K562 (cell line): ENCODE measurements at places on chromosomes 1 and 21.

GRCh38 chr1:8497210-8497819, 179.4 kb downstream of the SLC45A1 start:
- no peak for DNase-seq

DNA sequence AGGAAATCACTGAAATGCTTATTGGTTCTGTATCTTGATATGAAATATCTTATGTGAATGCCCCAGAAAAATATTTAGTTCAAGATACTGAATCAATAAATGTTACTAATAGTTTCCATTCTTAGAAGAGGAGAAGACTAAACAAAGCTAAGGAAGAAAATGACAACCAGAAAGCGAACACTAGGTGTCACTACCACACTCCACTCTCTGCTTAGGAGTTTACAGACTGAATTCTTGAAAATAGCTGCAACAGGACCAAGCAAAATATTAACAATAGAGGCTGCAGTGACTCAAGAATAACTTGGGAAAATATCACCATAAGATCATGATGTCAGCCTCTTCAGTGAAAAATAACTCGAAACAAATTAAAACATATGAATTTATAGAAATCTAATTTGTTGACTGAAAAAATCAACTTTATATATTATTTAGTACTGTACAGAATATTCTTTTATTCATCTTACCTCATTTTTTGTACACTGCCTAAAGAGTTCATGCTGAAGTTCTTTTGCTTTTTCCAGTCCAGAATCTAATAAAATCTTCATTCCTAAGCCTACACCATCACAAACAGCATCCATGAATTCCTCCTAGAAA, 61.6 kb downstream of the KIF14 start:
- DNase-seq = no peak

DNA sequence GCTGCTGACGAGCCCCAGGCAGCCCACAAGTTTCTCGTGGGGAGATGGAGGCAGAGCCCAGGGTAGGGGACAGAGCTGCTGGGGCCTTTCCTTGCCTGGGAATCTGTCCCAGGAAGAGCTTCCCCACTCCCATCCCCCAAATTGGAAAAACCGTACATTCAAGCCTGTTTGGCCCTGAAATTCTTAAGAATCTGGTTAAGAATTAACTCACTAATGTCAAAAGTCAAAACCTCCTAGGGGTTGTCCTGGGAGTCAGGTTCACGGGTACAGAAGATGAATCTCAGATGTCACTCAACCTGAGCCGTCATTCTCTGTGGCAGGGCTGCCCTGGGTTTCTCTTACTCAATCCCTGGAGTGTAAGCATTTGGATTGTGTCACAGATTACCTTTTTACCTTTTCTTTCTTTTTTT, 8.4 kb downstream of the C1orf115 start:
- no peak for DNase-seq

- DNase-seq = no peak
These were observed 37.3 kb downstream of the CDC42 start for GRCh38 chr1:22089787-22090186.

- DNase-seq = no peak
These were observed 59.3 kb downstream of the IGSF21 start for GRCh38 chr1:18166929-18167328.
